ENCODE measurements at places on chromosomes 3 and 15.

- DNase-seq: peak; percentile 81
Measured at GRCh38 chr3:69791919-69792399, 52.7 kb downstream of the MITF start.

- peak; percentile 63 for DNase-seq
Measured at GRCh38 chr3:152177757-152178156, 91.0 kb upstream of the MBNL1 start.

DNA sequence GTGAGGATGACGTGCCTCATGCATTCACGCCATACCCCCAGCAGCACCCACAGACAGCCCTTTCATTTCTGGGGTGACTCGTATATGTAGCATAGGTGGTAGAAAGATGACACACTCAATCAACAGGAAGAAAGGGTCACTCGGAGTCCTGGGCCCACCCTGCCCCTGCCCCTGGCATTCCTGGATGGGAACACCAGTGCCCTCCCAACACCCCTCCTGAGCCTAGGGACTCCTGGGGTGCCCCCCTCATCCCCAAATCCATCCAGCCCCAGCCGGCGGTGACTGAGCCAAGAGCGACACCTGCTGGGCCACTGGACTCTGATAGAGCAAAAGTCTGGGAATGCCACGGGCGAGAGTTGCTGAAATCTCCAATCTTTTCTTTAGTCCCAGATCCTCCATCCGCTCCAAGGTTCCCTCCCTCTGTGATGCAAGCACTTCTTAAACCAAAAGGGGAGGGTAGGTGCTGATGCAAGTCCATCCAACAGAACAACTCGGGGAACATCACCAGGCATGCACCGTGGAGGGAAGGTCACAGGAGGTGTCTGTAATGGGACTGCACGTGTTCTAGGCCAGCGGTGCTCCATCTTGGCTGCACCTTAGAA, 31.1 kb downstream of the ACAN start:
- DNase-seq: peak; percentile 20

DNA sequence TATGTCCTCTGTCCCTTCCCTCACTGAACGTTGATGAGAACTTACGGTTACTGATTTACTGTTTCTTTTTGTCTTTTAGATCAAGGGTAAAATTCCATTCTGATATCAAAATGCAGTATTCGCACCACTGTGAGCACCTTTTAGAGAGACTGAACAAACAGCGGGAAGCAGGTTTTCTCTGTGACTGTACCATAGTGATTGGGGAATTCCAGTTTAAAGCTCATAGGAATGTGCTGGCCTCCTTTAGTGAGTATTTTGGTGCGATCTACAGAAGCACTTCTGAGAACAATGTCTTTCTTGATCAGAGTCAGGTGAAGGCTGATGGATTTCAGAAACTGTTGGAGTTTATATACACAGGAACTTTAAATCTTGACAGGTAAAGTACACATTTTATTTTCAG, 990 bp downstream of the MYNN start:
- DNase-seq: no peak

DNA sequence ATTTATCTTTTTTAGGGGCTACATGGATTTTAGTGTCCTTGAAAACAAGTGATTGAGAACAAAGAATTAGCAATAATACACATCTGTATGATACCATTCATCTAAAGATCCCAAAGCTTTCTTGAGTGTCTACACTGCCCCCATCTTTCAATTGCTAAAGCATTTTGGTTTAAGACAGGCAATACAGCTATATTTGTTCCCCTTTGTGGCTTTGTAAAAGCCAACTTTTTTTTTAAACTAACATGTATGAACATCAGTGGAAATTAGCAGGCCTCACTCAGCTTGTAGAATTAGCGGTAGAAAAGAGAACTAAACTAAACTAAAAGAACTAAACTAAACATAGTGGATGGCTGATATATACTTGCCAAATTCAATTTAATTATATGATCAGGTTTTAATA, 449.6 kb downstream of the MECOM start:
- no peak for DNase-seq

- peak; percentile 48 for DNase-seq
Measured at GRCh38 chr3:125151916-125152315, 60.6 kb downstream of the SLC12A8 start.

DNA sequence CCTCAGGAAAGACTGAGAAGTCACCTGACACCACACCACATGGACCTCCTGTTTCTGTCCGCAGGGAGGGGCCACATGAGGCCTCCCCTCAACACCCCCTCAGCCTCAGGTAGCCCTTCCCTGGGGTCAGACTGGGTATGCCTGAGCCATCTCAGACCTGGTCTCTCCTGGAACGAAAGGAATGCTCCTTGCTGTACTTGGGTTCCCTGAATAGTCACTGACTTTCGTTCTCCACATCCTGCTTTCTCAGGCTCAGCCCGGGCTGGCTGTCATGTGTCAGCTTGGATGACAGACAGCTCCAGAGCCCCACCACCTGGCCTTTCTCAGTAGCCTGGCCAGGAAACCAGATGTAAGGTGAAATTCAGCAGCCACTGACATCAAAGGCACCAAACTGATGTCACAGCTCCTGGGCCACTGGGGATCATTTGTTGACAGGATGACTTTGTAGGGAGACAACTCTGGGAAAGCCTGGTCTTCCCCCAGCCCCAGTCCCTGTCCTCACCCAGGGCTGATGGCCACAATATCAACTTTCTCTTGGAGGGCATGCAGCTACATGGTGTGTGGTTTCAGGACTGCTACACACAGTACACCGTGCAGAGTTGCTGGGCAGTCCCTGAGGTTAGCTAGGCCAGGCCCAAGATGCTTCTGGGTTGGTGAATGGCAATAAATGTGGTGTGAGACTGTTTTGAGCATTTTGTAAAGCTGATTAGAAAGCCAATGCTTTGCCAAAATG, 141.4 kb upstream of the MRPS22 start:
- DNase-seq: no peak

DNA sequence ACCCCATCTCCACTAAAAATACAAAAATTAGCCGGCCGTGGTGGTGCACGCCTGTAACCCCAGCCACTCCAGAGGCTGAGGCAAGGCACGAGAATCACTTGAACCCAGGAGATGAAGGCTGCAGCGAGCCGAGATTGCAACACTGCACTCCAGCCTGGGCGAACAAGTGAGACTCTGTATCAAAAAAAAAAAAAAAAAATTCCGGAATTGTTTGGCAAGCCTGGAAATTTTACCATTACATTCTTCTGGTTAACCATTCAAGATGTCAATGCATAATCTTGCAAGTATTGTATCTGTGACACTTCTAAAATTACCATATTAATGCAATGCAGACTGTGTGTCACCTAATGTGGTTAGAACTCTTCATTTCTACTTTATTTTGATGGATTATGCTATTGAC, 67.0 kb downstream of the CSNK1G1 start:
- no peak for DNase-seq

- DNase-seq: no peak
Measured at GRCh38 chr3:189172668-189173419, 1.1 kb downstream of the TPRG1 start.

DNA sequence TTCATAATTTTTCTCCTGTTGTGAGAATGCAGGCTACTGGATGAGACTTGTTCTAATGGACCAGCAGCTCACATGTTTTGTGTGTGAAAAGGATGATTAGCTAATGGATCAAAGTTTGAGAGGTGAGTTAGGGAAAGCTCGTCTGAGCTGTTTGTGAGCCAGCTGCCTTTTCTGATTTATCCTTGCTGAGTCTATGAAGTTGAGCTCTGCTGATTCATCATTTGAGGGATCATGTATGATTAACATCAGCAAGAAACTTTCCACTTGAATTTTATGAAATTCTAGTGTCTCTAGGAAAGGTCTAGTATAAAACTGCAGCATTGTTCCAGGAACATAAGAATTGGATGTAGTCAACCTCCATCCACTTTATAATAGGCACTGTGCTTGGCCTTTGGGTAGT, 698.7 kb downstream of the NTRK3 start:
- DNase-seq: peak; percentile 52

GRCh38 chr15:51878446-51879386, 49.3 kb downstream of the TMOD3 start:
- DNase-seq: peak; percentile 93

DNA sequence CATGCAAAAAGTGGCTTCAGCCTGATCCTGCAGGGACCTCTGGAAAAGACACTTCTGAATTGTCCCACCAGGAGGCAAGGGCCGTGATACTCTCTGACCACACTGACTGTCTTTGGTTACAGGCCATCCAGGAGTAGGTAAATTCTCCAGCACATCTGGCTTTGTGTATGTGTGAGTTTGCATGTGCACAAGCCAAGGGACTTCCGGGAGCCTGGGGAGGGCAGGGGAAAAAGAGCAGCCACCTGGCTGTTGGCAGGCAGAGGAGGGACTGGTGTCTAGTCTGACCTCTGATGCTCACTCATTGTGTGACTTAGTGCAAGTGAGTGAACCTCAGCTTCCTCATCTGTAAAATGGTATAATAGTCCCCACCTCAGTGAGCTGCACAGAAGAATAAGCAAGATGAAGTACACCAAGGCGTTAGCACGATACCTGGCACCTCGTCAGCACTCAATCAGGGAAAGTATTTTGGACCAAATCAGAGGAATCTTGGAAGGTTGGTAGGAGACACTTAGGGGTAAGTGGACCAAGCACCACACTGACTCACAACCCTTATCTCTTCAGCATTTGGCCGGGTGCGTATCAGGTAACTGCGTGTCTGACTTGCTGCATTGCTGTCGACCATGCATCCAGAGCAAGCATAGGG, 19.1 kb downstream of the KLHL6 start:
- DNase-seq: no peak

DNA sequence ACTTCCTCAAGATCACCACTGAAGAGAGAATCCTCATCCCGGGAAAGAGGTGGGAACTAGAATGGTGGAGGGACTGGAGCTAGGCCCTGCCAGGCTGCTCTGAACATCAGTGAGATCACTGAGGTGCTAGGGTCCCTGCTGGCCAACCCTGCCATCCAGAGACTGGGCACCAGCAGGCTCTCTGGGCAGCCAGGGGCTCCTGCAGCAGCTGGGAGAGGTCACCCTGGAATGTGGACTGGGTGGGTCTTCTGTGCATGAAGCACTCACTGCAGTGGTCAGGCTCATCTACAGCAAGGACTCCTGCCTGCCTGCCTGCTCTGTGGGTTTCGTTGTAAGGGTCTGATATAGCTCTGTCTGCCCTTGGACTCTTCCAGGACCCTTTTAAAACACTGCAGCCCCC, 24.9 kb downstream of the ALS2CL start:
- no peak for DNase-seq

DNA sequence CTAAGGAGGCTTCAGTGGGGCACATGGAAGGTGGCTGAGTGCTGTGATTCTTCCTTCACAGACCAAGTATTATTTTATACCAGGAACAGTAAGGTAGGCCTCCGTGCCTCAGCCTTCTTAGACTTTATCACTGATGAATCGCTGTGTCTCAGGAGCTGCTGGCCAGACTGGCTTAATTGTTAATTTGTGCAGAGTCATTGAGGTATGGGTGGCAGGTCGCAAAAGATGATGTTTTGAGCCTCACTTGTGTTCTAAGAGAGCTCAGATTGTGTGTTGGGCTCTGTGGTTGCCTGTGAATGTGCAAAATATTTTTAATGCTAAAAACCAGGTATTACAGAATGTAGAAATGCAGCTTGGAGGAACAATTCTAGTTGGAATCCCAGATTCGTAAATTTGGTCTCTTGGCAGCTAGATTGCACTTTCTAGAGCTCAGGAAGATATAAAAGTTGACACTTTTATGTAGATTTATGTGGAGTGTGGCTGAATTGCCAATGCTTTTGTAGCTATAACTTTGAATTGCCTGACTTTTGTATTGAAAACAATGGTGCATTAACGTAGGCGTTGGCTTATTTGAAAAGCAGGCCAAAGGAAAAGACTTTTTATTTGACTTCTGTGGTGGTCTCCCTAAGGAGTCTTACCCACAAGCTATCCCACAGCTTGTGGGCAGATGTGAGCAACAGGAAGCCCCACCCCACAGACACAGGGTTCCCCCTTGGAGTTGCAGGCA, 53.4 kb downstream of the LARS2 start:
- DNase-seq: no peak

- DNase-seq: no peak
Measured at GRCh38 chr3:94175677-94176076, 112.8 kb downstream of the NSUN3 start.

DNA sequence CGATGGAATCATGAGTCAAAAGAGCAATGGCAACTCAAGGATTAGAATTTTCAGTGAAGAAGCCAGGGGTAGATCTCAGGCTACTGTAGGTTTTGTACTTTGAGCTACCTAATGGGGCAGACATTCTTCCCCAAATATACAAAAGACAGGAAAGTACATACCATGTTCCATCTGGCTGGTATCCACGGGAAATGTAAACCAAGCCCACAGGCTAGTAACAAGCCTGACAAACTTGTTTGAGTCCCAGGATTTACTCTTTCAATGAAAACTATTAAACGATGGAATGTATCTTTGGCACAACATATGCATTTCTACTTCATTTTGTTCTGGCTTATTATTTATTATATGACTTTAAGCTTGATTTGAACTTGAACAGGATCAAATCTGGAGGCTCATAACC, 44.2 kb upstream of the GOLIM4 start:
- no peak for DNase-seq

GRCh38 chr15:70420948-70421482, 323.3 kb upstream of the TLE3 start:
- DNase-seq: no peak

GRCh38 chr3:18964640-18965039, 183.7 kb upstream of the KCNH8 start:
- DNase-seq: no peak

DNA sequence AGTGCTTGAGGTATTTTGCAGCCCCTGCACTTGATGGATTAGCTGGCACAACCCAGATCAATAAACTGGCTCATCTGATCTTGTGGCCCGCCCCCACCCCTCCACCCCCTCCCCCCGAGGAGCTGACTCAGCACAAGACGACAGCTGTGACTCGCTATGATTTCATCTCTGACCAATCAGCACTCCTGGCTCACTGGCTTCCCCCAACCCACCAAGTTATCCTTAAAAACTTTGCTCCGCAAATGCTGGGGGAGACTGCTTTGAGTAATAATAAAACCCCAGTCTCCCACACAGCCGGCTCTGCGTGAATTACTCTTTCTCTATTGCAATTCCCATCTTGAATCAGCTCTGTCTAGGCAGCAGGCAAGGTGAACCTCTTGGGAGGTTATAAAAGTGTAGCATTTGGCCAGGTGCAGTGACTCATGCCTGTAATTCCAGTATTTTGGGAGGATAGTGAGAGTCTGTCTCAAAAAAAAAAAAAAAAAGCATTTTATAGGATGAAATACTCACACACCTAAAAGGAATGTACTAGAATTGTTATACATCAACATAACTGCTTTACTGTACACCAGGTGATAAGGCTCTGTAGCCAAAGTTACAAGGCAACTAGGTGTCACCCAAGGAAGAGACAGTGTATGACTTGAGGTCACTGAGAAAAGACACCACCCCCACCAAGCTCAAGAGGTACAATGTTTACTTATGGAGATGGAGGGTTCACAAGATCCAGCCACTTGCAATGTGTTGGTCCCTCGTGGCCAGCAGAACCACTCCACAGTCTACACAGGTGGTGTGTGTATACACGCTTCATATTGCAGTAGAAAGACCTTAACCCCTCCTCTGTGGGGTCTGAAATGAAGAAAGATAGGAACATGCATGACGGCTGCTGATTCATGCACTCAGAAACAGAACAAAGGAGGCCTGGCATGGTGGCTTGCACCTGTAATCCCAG, 8.6 kb downstream of the ZNF445 start:
- DNase-seq: peak; percentile 78

GRCh38 chr15:56757875-56758274, 24.6 kb upstream of the ZNF280D start:
- no peak for DNase-seq

Data from amniotic epithelial cell (primary cell).